ENCODE measurements at places on chromosomes 3 and 15.

- peaks cover 10% of the 10 kb centered on the region for H3K27me3 ChIP-seq
- no peak for DNase-seq
- H3K27ac ChIP-seq: no peak overlapping the region
- H3K4me3 ChIP-seq: no peak overlapping the region
- no peaks in the 10 kb centered on the region for H3K36me3 ChIP-seq
These were observed 213.1 kb downstream of the RPLP1 start for GRCh38 chr15:69665641-69666111.

- H3K4me3 ChIP-seq: no peak overlapping the region
- H3K27me3 ChIP-seq: no peaks in the 10 kb centered on the region
- no peaks in the 10 kb centered on the region for H3K4me1 ChIP-seq
- H3K36me3 ChIP-seq: no peaks in the 10 kb centered on the region
These were observed 233.6 kb upstream of the LYSMD4 start for GRCh38 chr15:99966815-99967214.

DNA sequence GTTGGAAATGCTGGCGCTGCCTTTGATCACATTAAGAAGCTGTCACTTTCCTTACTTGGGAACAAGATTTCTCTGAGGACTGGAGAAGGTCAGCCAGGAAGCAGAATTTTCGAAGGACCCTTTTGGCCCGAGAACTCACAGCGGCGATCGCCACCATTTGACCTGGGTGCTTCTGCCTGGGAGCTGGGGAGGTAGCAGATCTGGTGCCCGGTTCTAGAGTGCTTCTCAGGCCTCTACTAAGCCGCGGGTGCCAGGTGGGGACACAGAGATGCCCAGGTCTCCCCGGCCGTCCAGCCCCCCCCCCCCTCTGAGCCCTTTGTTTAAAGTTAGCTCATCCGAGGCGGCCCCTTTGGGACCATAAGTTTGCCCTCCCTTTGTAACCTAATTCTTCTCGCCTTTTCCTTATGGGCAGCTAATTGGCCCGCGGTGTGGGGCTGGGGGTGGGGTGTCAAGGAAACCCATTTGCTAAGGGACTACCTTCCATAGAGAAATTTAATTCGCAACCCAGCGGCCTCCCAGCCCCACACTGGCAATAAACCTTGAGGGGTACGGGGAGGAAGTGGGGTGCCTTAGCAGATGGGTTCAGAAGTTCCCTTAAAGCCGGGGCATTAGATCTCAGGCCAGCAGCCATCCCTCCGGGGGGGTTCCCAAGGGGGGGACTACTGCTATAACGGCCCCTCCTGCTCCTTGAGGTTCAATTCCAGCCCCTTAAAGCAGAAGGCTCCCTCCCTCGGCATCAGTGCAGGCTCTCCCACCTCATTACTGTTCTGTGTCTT lies 1.9 kb downstream of the GATA2 start:
- H3K4me3 ChIP-seq: peak overlapping the region; percentile 59
- H3K4me1 ChIP-seq: peaks cover 26% of the 10 kb centered on the region
- DNase-seq: no peak

DNA sequence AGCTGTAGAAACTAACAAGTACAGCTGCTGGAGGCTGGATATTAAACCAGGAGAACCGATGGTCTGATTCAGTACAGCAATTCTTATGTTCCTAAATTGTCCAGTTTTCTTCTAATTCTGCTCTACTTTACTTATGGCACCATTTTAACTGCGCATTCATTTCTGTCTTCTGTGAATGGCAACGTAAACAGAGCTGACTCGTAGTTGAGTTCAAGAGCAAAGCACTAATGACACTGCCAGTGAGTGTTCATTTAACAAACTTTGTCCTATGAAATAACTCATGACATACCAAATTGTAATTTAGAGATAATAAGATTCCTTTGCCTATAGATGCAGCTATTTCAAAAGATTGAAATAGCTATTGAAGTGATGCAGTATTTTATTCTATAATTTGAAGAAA lies 48.7 kb downstream of the BCHE start:
- no peak overlapping the region for H3K27ac ChIP-seq
- no peaks in the 10 kb centered on the region for H3K36me3 ChIP-seq
- no peaks in the 10 kb centered on the region for H3K27me3 ChIP-seq
- H3K4me1 ChIP-seq: no peaks in the 10 kb centered on the region
- DNase-seq: no peak

GRCh38 chr3:151537726-151538125 lies 76.9 kb upstream of the IGSF10 start:
- H3K36me3 ChIP-seq: no peaks in the 10 kb centered on the region
- H3K27me3 ChIP-seq: no peaks in the 10 kb centered on the region
- no peak overlapping the region for H3K27ac ChIP-seq
- H3K4me1 ChIP-seq: no peaks in the 10 kb centered on the region
- no peak overlapping the region for H3K4me3 ChIP-seq

DNA sequence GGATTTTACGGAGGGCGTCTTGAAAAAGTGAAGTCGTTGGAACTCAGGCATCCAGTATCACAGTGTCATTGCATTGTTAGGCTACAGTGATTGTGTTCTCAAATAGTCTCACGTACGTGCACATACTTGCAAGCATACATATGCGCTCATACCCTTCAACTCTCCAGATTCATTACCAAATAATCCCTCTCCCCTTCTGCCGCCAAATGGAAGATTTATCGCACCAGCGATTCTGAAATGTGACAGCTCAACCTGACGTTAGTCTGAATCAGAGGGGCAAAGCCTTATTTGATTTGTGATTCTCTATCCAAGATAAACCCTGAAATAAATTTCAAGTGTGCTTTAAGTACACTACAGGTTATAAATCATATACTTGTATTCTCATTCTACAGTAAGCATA lies 119.4 kb downstream of the GADL1 start:
- H3K4me3 ChIP-seq: no peak overlapping the region
- no peak overlapping the region for H3K27ac ChIP-seq
- no peaks in the 10 kb centered on the region for H3K27me3 ChIP-seq
- no peaks in the 10 kb centered on the region for H3K4me1 ChIP-seq
- no peaks in the 10 kb centered on the region for H3K36me3 ChIP-seq
- no peak for DNase-seq

DNA sequence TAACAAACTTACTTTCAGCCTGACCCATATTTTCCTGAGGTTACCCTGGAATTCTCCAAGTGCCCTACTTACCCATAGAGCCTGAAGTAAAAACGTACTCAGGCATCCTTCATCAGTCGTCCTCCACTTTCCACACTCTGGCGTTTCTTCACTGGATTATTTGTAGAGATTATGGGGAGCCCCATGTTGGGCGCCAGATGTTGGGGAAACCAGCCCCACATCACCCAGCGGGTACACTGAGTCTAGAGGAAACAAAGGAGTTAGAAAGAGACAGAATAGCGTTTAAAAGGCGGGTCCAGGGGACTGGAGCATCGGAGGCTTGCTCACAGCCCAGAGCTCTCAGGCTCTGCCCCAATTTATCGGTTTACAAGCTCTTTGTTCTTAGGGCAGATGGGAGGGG lies 9.7 kb upstream of the SLC28A2 start:
- no peaks in the 10 kb centered on the region for H3K36me3 ChIP-seq
- no peak overlapping the region for H3K4me3 ChIP-seq
- H3K27me3 ChIP-seq: no peaks in the 10 kb centered on the region
- no peak for DNase-seq
- H3K27ac ChIP-seq: no peak overlapping the region
- no peaks in the 10 kb centered on the region for H3K4me1 ChIP-seq

DNA sequence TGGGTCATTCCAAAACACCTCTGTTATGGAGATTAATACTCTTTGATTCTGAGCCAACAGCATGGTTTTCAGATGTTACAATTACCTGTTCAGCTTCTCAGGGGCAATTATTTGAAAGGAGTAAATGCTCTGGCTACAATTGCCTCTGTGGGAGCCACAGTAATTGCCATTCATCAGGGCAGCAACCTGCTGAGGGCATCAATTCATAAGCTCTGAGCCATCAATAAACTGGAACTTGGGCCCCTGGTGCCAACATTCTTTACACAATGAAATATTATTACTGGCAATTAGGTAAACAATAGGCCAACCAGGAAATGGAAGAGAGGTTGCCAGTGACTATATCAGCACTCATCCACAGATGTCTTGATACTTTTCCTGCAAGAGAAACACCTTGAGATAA lies 660.8 kb downstream of the MECOM start:
- H3K4me1 ChIP-seq: no peaks in the 10 kb centered on the region
- H3K27me3 ChIP-seq: no peaks in the 10 kb centered on the region
- no peak overlapping the region for H3K27ac ChIP-seq

GRCh38 chr15:31483053-31483985 lies 156.7 kb downstream of the KLF13 start:
- peaks cover 11% of the 10 kb centered on the region for H3K4me1 ChIP-seq
- peak overlapping the region; percentile 50 for H3K4me3 ChIP-seq
- no peak for DNase-seq

DNA sequence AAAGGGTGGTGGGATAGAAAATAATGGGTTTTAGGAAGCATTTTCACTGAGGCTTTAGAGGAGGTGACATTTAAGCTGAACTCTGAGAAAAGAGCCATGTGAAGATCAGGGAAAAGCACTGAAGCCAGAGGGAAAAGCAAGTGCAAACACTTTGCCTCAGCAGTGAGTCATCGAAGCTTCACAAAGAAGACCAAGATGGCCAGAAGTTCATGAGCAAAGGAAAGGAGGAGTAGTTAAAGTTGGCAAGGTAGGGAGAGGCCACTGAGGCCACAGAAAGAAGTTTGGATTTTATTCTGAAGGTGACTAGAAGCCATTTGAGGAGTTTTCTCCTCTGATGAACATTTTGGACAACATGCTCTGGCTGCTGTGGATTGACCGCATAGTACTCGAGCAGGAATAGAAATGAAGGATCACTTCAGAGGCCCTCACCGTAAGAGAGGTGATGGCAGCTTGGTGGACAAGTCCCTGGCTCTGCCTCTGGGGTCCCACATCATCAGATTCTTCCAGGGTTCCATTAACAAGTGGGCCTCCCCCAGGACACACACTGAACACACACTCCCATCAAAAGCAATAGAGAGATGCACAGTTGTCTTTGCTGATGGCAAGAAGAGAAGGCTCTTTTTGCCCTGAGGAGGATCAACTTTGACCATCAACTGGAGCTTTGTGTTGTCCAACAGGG lies 75.5 kb downstream of the TOP2B start:
- H3K27ac ChIP-seq: peak overlapping the region; percentile 70
- H3K27me3 ChIP-seq: no peaks in the 10 kb centered on the region

- no peak for DNase-seq
- H3K4me1 ChIP-seq: no peaks in the 10 kb centered on the region
- no peak overlapping the region for H3K27ac ChIP-seq
- H3K4me3 ChIP-seq: no peak overlapping the region
These were observed 278.4 kb downstream of the RPLP1 start for GRCh38 chr15:69731081-69731330.

- no peaks in the 10 kb centered on the region for H3K36me3 ChIP-seq
- no peaks in the 10 kb centered on the region for H3K4me1 ChIP-seq
- H3K27me3 ChIP-seq: no peaks in the 10 kb centered on the region
These were observed 14.6 kb upstream of the TFRC start for GRCh38 chr3:196096382-196096953.

DNA sequence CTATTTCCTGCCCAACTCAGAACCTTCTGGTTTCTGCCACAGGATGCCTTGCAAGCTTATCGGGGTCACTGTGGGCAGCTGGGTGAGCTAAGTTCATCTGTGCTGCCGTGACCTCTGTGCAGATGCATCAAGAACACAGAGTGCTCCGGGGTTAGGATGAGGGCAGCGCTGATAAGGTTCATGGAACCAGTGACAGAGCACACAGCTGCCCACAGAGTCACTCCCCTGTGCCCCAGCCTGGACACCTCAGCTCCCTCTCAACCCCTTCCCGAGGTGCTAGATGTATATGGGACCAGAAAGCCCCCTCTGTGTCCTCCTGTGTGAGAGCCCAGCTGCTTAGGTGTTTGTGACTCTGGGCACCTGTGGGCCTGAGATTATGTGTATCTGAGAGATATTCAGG lies 15.8 kb upstream of the ALAS1 start:
- no peaks in the 10 kb centered on the region for H3K36me3 ChIP-seq
- no peaks in the 10 kb centered on the region for H3K27me3 ChIP-seq
- peaks cover 22% of the 10 kb centered on the region for H3K4me1 ChIP-seq
- no peak for DNase-seq
- H3K27ac ChIP-seq: no peak overlapping the region
- H3K4me3 ChIP-seq: no peak overlapping the region

GRCh38 chr3:149374391-149374790 lies 3.1 kb downstream of the TM4SF1 start:
- H3K4me1 ChIP-seq: peaks cover 61% of the 10 kb centered on the region
- H3K36me3 ChIP-seq: no peaks in the 10 kb centered on the region
- peak overlapping the region; percentile 54 for H3K4me3 ChIP-seq
- DNase-seq: no peak
- no peak overlapping the region for H3K27ac ChIP-seq
- no peaks in the 10 kb centered on the region for H3K27me3 ChIP-seq

DNA sequence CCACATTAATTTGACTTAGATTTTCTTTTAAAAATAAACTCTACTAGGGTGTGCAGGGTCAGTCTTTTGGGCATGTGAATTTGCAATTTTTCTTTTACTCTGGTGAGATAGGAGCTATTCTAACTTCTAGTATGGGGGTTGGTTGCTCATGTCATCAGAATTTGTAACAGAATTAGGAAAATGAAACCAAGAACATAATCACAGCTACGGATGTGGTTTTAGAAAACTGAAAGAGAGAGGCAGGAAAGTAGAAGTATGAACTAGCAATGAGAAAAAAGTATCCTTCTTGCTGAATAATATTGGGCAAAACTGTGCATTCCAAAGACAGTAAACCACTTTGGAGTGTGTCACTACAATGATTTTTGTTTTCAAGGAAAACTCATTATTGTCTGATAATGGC lies 43.3 kb downstream of the ADPGK start:
- no peak overlapping the region for H3K4me3 ChIP-seq
- no peak for DNase-seq
- no peak overlapping the region for H3K27ac ChIP-seq
- no peaks in the 10 kb centered on the region for H3K27me3 ChIP-seq
- H3K36me3 ChIP-seq: no peaks in the 10 kb centered on the region

- H3K4me3 ChIP-seq: no peak overlapping the region
- peaks cover 12% of the 10 kb centered on the region for H3K36me3 ChIP-seq
- H3K27me3 ChIP-seq: no peaks in the 10 kb centered on the region
- no peak overlapping the region for H3K27ac ChIP-seq
These were observed 82.1 kb downstream of the CGNL1 start for GRCh38 chr15:57458356-57458781.

GRCh38 chr3:28399206-28399605 lies 50.6 kb upstream of the AZI2 start:
- DNase-seq: no peak
- H3K4me3 ChIP-seq: no peak overlapping the region
- H3K4me1 ChIP-seq: no peaks in the 10 kb centered on the region
- no peaks in the 10 kb centered on the region for H3K27me3 ChIP-seq
- H3K36me3 ChIP-seq: no peaks in the 10 kb centered on the region
- no peak overlapping the region for H3K27ac ChIP-seq
